ENCODE measurements at places on chromosomes 7 and 10.

DNA sequence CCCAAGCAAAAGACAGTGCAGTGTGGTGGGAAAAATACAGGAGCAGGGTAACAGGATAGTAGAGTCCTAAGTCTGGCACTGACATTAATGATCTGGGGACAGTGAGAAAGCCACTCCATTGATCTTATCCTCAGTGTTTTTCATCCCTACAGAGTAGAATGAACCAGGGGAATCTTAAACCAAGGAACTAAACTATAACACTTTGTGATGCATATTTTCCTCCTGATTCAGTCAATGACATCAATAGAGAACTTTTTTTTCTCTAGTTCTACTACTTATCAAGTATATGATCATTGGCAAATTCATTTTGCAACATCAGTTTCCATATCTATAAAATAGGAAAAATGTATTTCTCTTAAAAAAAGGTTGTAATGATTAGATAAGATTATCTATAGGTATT, 151.1 kb downstream of the TMEM26 start:
- DNase-seq = no peak

DNA sequence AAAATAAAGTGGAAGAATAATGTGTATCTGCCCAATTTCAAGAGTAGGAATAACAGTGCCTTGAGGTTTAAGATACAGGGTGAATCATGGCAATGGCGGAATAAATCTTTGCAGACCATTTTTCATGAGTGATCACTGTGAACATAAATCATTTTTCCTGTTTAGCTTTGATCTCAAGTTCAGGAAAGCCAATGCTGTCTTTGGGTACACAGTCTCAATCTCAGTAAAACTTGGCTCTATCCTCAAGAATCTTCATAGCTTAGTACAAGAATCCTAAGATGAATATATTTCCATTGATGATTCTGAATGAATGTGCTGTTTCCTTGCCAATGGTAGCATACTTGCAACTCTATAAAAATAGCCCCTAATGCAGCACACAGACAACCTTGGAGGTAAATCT, 6.8 kb downstream of the NAMPT start:
- DNase-seq = no peak

DNA sequence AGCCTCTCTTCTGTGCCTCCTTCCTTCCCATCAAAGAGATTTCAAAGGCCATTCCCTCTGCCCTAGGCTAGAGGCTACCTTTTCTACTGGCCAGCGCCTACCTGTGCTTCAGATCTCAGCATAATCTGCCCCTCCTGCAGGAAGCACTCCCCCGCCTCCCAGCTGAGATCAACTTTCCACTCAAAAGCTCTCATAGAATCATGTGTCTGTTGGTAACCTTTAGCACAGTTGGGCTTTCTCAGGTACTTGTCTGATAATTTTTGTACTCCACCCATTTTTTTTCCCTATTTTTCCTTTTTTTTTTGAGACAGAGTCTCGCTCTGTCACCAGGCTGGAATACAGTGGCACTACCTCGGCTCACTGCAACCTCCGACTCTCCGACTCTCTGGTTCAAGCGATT, 231.0 kb upstream of the PRSS58 start:
- DNase-seq = no peak

DNA sequence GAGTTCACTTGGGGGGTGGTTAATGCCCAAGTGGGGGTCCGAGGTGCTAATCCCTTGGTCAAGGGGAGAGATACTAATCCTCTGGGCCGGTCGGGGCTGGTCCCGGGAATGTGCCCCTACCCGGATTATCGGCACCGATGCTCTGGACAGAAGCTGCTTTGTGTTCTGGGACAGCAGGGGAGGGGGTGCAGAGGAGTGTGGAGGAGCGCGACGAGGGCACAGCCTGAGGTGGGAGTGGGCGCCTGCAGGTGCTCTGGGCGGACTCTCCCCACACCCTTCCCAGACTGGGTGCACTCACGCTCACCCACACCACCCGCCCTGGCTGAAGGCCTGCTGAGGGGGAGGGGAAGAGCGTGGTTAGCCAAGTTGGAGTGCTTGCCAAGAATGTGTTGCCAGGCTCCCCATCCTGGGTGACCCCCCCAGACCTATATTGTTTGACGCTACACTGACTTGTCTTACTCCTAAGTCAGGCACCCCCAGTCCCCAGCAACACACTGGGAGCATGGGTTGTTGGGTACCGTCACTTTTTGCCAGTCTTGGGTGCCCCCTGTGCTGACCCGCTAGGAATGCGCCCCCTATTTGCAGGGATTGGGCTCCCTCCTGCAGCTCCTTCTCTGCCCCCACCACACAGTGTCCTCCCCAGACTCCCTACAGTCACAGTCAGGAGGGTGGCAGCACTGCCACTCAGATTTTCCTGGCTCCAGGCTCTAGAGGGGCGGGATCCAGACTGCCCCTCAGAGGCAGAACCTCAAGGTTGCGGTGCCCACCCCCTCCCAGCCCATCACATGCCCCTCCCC, 1.2 kb downstream of the SLC4A2 start:
- DNase-seq = no peak

DNA sequence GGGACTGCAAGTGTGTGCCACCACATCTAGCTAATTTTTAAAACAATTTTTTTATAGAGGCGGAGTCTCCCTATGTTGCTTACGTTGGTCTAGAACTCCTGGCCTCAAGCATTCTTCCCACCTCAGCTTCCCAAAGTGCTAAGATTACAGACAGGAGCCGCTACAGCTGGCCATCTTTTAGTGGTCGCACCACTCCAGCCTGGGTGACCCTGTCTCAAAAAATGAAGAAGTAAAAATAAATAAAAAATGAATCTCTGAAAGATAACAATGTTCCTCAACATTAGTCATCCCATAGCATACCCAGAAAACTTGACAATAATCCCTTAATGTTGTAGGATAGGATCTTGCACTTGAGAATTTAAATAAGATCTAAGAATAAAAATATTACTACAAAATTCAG, 18.2 kb downstream of the WBP1L start:
- no peak for DNase-seq

DNA sequence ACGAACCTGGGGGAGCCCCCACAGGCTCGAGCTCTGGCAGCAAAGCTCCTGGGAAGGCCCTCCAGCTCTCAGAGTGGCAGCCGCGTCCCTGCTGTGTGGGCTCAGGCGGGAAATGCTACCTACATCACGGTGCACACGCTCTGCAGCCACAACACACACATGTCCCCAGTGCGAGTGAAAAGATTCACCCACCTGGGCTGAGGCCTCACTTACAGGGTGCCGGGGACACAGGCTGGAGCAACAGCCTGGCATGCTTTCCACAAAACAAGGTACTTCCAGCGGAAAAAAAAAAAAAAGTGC, 410.4 kb upstream of the FOXK1 start:
- peak; percentile 51 for DNase-seq

GRCh38 chr10:73650537-73651331, 5.1 kb downstream of the SYNPO2L start:
- no peak for DNase-seq

DNA sequence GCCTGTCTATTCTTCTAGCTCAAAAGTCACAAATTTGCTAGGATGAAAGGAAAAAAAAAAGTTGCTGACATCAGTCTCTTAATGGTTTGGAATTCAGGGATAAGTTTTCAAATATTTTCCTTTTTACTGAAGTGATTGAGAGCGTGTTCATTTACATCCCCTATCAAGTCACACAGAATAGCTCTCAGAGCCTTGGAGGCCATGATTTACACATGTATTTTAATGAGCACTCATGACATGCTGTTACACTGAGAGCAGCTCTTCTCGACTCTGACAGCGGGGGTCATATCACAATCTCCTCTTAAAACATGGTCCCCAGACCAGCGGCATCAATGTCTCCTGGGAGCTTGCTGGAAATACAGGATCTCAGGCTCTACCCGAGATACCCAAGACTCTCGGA, 232.7 kb downstream of the POU6F2 start:
- DNase-seq = no peak

- no peak for DNase-seq
Measured at GRCh38 chr7:48042216-48042615, 6.9 kb downstream of the C7orf57 start.

GRCh38 chr7:106514881-106515280, 146.1 kb downstream of the CCDC71L start:
- DNase-seq = no peak

DNA sequence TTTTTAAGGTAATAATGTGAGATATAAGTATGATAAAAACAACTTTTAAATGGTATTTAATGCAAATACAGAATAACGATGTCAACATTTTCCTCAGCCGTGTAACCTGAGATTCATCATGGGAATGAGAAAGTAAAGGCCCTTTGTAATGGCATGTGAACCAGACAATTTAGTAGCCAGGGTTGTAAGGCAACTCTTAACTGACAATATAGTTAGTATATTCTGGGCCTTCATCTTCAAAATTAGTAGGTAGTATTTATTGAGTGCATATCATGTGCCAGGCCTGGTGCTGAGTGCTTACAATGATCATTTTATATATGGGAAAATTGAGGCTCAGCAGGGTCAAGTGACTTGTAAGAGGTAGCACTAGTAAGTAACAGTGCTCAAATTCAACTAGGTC, 10.6 kb downstream of the LSM8 start:
- DNase-seq = no peak

DNA sequence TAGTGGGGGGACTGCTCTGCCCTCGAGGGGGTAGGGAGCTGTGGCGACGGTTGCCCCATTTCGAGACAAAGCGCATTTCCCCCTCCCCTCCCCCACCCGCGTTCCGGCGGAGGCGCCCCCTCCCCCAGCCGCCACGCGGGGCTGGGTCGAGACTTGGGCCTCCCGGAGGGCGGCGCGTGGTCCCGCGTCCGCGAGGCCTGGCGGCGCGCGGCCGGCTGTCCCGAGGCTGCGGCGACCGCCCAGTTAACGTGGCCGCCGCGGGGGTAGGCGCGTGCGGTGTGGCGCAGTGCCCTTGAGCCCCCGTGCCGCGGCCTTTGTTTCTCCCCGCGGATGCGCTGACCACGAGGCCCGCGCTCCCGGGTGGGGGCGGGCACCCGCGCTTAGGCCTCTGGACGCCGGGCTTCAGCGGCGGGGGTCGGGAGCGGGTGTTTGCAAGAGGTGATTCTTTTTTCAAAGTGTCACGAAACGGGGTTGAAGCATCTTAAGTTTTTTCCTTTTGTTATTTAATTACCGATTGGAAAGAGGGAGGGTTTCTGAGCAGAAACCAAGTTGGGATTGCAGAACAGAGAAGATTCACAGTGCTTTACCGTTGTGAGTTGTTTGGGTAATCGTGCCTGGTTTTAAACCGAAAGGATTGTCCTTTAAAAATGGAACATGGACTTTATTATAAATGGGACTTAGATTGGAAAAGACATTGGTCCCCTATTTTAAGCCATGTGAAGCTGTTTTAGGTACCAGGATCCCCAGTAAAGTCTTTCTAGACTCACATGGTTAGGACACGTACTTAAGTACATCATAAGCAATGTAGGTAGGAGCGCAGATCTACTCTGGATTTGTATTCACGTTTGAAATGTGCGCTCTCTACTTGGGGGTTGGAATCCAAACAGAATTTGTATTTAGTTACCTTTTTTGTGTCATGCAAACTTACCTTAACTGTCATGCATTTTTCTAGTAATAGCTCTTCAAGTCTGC, 760 bp downstream of the CBX3 start:
- peak; percentile 92 for DNase-seq

DNA sequence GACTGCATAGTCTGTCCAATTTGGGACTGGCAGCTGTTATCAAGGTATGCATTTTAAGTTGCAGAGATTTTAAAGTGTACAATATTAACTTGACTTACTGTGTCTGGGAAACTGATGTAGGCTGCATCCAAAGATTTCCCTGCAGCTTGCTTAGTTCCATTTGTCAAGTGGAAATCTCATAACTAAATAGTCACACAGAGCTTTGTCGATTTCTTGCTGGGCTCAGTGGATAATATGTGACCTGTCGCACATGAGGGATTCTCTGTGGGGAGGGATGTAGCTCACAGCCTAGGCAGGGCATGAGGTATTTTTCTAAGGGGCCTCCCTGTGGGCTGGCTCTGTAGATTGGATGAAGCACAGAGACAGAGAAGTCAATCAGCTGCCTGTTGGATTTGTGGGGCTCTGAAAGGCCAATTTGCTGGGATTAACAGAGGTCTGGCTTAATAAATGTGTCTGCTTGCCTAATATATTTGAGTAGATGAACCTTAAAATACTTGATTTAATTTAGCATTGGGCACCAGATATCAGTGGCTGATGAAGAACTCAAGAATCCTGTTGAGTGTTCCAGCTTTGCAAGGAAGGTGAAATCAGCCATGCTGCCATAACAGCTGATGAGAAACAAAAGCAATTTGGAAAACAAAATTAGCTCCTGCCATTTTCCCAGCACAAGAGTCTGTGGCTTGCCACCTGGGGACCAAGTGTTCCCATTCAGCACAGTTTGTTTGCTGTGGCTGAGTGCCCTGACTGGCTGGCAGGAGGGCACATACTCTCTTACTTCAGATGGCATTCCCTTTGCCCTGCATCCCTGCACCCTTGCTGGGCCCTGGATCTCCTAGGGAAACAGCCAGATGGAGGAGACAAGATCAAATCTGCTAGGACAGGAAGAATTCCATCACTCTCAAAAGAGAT, 598.5 kb downstream of the SORCS3 start:
- DNase-seq = no peak

DNA sequence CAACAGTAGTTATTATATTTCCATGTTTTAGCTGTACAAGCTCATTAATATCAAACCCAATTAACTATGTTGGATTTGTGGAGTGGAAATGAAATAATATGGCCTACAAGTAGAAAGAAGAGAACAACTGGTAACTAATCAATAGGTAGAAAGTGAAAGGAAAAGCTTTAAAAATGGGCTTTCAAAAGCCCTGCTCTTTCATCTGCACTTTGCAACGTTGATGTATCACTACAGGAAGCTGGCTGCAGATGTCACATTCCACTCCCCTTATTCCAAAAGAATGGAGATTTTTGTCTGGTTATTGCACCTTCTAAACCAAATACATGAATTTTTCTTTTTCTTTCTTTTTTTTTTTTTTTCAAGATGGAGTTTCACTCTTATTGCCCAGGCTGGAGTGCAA, 11.7 kb upstream of the MKI67 start:
- DNase-seq = no peak

DNA sequence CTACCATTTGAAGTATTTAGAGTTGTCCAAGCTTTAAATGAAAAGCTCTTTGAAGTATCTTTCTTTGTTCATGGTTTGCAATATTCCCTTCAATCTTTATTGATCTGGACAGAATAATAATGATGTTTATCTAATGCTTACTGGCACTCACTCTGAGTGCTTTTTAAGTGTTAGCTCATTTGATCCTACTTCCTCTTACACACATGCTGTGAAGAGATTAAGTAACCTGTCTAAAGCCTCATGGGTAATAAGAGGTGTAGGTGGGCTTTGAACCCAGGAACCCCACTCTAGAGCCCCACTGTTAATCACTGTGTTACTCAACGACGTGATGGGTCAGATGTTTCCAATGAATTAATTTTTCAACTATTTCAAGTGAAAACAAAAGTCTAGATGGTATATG, 31.1 kb upstream of the ADD3 start:
- no peak for DNase-seq
